Stimulated activated CD4-positive, alpha-beta T cell treated with anti-CD3 and anti-CD28 coated beads, TNF-alpha, amount 100 ng/mL, for 1 hour (primary cell): ENCODE measurements at places on chromosomes 7 and 10.

DNA sequence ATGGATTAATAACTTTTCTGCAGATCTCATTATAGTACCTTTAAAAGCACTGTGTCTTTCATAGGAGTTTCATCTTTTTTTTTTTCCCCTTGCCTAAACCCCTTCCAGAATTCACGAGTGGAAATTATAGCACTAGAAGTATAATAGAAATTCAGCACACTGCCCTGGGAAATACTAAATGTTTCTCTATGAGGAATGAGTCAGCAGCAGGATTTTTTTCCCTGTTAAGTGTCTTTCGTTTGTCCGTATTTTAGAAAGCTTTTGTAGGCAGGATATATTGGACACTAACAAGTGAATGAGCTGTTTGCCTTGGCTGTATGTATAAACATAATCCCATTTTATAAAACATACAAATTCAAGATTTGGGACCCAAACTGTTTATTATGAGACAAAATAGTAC is 105.8 kb downstream of the EXOC4 start:
- DNase-seq: no peak

- DNase-seq: no peak
Observed at GRCh38 chr10:16603308-16603707, 81.6 kb upstream of the C1QL3 start.

GRCh38 chr7:138979226-138979979 is 1.8 kb downstream of the KIAA1549 start:
- DNase-seq: no peak

- no peak for DNase-seq
Observed at GRCh38 chr10:108911814-108912541, 1011.3 kb downstream of the XPNPEP1 start.

DNA sequence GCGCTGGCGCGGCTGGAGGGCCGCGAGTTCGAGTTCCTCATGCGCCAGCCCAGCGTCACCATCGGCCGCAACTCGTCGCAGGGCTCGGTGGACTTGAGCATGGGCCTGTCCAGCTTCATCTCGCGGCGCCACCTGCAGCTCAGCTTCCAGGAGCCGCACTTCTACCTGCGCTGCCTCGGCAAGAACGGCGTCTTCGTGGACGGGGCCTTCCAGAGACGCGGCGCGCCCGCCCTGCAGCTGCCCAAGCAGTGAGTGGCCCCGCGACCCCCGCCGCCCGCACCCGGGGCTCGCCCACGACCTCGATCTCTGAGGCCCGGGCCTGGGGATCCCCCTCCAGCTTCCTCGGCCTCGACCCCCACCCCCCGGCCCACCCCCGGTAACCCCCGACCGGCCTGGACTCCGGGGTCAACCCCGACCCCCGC is 537 bp downstream of the FOXK1 start:
- DNase-seq: no peak

DNA sequence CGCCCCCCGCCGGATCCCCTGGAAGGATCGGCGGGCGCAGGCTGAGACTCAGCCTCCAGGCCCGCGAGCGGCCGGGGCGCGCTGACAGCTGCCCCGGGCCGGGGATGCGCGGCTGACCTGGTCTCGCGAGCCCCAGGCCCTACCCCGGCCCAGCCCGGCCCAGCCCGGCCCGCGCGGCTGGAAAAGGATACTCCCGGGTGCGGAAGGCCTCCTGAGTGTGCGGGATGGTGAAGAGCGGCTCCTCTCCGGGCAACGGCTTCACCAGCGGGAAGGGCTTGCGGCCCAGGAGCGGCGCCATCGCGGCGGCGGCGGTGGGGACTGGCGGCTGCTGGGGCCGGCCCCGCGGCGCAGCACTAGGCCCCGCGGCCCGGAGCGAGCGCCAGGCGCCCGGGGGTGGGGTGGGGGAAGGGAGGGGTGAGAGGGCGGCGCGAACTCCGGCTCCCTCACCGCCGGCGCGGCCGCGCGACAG is 423 bp downstream of the BAZ1B start:
- no peak for DNase-seq

DNA sequence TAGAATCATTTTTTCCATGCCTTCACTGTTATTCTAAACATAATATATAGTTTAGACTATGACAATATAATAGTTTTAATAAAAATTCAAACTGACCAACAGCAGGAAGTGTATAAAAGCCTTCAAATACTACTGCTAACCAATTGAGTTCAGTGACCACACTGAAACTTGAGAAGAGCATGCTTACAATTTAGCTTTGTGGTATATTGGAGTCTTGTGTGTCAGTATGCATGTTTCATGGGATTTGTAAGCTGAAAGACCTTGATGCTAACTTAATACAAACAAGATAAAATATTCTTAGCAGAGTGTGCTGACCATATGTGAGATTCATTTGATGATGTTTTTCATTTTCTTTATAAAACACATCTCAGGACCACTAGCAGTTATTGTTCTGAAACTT is 395.5 kb downstream of the SUGCT start:
- no peak for DNase-seq

GRCh38 chr7:44989132-44989531 is 10.3 kb upstream of the MYO1G start:
- DNase-seq: no peak

DNA sequence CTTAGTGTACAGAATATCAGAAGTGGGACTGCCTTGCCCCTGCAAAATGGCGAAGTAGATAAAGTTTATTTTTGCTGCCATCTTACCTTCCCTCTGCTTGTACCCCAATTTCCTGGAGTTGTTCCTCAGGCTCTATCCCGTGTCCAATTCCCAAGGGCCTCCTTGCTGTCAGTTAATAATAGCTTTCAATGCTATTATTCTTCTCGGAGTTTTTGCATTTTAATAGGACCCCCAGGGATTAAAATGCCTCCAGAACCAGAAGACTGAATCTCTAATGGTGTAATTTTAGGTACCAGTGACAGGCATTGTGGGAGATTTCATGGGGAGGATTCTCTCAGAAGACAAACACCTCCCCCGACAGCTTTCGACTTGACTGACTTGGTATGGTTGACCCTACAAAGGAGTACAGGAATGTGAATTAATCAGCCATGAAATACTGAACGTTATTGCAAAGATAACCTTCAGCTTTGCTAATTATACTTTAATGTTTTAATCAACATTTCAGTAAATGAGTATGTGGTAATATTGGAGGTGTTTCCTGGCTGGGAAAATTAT is 75.2 kb downstream of the ZNF22 start:
- no peak for DNase-seq

- DNase-seq: no peak
Observed at GRCh38 chr10:3222626-3223025, 50.0 kb upstream of the PITRM1 start.

DNA sequence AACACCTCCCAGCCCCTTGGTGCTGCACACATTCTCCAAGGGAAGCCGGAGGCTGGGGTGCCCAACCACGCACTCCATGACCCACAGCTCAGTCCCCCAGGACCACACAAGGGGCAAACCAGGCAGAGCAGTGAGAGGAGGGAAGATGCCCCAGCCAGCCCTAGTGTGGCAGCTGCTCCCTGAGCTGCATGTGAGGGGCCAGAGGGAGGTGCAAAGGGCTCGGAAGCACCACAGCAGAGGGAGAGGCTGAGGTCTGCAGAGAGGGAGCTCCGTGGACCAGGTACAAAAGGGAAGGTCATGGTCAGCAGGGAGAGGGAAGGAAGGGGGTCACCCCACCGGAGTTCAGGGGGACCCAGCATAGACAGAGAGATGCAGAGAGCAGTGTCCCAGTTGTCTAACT is 1.5 kb upstream of the CALML5 start:
- no peak for DNase-seq

DNA sequence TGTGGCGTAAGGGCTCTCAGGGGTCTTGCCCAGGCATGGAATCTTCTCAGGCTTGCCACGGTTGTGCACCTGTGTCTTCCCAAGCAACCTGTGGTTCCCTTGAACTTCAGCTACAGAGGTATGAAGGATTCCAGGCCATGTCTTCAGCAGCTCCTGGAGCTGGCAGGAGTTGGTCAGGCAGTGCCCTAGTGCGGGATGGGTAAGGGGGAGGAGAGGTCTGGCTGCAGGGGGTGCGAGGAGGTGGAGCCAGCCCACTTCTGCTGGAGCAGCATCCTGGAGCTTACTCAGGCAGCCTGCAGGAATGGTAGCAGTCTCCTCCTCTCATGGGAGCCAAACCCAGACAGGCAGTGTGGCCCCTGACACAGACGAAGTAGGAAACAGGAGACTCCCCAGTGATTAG is 3.8 kb upstream of the TRIL start:
- no peak for DNase-seq

- no peak for DNase-seq
Observed at GRCh38 chr10:9869606-9870176, 1148.0 kb upstream of the CELF2 start.

DNA sequence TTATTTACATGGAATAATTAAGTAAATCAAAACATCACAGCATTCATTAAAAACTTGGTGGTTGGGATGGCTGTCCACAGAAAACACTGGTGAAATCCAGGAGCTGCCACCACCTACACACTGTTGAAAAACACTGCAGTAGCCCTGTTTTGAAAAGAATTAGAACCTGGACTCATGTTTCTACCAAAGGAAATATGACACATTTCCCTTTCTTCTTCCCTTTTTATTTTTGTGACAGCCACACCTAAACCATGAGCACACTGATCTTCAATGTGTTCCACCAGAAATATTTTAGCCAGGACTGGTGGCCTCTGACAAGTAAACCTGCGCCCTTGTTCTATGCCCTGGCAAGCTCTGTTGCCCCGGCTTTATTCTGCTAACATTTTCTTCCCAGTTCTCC is 3.3 kb downstream of the TMEM140 start:
- no peak for DNase-seq

- DNase-seq: no peak
Observed at GRCh38 chr7:120421151-120421651, 148.2 kb downstream of the KCND2 start.

- no peak for DNase-seq
Observed at GRCh38 chr10:71342573-71343391, 23.7 kb downstream of the SLC29A3 start.

DNA sequence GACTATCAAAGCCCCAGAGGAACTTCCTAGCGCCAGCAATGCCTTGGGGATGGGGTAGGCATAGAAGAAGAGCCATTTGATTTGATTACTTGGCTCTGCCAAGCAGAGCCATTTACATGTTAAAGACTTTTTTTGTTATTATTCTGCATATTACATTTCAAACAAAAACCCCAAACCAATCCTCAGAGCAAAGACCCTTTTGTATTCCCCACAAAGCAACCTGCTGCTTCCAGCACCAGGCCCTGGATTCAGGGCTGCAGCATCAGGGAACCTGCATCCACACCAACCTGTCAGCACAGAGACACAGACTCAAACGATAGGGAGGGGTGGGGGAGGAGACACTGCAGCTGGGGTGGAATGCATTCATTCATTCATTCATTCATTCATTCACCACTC is 73.2 kb downstream of the GRID1 start:
- DNase-seq: no peak

GRCh38 chr10:25938405-25938804 is 4.4 kb downstream of the MYO3A start:
- no peak for DNase-seq

DNA sequence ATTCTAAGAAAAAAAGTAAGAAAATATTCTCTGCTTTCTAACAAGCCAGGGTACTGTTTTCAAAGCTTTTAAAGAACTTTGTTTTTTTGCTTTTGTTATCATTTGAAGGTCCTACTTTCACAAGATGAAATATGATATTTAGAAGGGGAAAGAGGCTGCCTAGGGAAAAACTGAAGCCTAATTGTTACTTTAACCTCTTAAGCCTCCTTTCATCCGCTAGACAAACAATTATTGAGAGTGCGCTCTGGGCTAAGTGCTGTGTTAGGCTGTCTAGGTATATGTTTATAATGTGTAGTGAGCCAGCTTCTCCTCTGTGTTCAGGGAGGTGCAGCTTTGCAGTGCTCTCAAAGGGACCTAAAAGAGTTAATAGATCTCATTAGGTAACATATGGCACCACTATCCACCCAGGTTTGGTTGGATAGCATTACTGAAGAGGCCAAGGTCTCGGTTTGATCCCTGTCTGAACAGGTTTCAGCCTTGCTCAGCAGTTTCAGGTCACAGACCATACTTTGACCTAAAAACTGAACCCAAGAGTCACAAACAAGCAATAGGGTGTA is 17.9 kb downstream of the PDK4 start:
- no peak for DNase-seq

DNA sequence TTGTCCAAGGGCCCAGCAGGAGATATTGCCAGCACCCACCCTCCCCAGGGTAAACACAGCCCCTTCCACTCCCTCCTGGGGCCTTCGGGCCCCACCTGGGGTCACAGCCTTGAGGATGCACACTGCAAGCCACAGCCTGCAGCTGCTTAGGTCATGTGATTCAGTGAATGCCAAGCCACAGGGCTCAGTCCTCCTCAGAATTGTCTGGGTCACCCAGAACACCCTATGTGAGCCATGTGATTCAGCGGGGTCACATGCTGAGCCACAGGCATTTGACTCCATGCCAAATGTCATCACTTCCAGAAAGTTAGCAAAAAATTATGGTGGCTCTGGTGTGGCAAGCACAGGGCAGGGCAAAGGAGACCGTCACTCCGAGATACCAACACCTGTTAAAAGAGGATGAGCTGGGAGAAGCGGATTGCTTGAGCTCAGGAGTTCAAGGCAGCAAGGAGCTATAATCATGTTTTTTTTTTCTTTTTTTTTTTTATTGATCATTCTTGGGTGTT is 17.2 kb upstream of the PSAP start:
- DNase-seq: no peak

- no peak for DNase-seq
Observed at GRCh38 chr10:6999232-6999925, 411.5 kb downstream of the SFMBT2 start.

- DNase-seq: no peak
Observed at GRCh38 chr10:130542761-130543160, 406.6 kb downstream of the GLRX3 start.

DNA sequence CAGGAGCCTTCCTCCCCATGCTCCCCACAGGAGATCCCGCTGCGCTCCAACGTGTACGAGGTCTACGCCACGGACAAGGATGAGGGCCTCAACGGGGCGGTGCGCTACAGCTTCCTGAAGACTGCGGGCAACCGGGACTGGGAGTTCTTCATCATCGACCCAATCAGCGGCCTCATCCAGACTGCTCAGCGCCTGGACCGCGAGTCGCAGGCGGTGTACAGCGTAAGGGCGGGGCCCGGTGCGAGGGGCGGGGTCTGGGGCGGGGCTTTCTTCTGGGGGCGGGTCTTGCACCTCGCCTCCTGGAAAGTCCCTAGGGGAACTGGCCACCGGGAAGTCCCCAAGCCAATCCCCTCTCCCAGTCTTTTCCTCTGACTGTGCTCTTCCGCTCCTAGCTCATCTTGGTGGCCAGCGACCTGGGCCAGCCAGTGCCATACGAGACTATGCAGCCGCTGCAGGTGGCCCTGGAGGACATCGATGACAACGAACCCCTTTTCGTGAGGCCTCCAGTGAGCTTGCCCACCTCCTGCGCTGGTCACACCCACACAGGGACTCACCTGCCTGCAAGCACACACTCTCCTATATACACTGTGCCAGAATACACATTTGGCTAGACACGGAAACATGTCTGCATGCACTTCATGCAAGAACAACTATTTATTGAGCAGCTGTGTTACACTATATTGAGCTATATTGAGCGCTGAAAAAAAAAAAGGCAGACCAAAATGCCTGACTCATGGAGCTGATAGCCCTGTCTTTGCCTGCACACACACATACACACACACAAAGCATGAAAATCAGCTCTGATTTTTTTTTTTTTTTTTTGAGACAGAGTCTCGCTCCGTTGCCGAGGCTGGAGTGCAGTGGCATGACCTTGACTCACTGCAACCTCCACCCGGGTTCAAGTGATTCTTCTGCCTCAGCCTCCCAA is 32.7 kb upstream of the VSIR start:
- no peak for DNase-seq
